ENCODE measurements at places on chromosomes 3 and 15.

GRCh38 chr3:13140596-13140995, 67.4 kb upstream of the IQSEC1 start:
- DNase-seq, result no peak

DNA sequence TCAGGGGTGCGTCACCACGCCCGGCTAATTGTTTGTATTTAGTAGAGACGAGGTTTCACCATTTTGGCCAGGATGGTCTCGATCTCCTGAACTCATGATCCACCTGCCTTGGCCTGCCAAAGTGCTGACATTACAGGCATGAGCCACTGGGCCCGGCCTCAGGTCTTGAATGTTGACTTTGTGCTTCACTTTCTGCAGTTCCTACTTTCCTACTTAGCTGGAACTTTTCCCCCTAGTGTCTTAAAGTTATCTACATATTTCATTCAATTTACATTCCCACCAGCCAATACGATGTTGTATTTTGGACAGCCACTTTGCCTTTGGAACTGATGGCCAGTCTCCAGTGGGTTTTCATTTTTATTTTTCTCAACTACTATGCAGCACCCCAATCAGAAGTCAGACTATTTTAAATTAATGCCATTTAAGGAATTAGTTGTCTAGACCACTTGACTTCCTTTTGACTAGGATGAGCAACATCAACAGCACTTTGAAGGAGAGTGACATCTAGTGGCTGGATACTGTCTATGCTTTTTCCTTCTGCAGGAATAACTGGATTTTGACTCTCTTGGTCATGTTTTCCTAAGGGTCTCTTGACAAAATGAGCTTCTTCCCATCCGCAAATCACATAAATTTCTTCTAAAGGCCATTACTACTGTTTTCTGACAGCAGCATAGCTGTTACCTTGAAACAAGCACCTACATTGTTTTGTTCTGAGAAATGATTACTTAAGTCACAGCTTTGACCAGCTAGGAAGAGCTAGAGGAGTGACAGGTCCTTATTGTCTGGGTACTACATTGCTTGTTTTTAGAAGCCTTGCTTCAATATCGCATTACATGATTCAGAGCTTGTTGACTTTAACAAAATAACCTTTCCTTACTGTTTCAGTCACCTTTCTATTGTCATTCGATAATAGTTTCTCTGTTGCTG, 140.2 kb downstream of the ITPR1 start:
- peak; percentile 88 for DNase-seq

DNA sequence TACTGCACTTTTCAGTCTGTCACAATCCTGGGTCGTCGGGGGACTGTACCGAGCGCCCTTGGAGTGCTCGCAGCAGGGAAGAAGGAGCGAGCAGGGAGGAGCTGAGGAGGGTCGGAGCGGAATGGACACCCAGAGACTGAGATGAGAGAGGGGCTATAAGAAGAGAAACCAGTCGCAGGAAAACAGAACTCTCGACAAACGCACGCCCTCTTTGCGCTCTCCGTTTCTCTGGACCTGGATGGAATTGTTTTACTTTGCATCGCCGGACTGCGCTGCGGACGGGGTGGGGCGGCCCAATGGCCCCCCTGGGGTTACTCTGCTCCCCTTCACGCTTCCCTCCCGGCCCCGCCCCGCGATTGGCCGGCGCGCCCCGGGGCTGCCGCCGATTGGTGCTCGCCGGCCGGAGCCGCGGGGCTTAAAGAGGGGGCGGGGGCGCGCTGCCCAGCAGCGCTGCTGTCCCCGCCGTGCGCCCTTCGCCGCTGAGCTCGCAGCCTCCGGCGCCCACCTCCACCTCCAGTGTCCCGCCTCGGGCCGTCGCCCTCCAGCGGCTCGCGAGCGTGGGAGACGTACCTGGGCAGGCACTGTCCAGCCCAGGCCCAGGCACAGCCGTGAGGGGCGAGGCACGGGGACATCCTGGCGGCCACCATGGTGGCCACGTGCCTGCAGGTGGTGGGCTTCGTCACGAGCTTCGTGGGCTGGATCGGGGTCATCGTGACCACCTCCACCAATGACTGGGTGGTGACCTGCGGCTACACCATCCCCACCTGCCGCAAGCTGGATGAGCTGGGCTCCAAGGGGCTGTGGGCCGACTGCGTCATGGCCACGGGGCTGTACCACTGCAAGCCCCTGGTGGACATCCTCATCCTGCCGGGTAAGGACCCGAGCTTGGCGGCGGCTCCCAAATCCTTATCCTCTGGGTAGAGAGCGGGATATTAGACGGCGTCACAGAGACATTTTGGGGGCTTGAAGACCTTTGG, at the start of gene CLDN11:
CLDN11 (plus strand) TSS at position 447 of the 977 bp plus-strand sequence; CDS start at position 646, 199 bp downstream.
- DNase-seq, result no peak

- DNase-seq, result no peak
Measured at GRCh38 chr3:62665627-62666437, 209.4 kb downstream of the CADPS start.

DNA sequence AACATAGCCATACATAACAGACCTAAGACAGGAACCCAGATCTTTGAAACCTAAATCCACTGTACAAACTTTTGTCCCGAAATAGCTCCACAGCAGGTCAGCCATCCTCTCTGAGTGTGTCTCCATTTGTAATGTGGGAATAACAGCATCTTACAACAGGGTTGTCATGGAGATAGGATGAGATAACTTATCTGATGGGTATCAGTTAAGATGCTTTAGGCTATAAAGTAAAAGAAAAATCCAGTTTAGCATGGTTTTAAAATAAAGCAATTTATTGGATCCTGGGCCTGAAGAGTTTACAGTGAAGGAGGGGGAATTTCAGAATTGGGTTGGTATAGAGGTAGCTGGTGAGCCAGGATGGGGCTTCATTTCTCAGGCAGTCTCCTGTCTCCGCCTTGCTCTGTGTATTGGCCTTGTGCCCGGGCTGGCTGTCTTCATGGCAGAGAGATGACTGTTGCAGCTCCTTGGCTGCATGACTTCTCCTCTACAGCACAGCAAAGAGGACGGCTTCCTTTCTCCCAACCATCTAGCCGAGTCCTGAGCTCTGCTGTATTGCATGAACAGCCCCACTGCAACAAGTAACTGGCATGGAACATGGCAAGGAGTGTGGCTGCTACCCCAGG, 131.9 kb upstream of the PROK2 start:
- no peak for DNase-seq

GRCh38 chr3:157918402-157918801, 187.8 kb downstream of the SHOX2 start:
- no peak for DNase-seq

DNA sequence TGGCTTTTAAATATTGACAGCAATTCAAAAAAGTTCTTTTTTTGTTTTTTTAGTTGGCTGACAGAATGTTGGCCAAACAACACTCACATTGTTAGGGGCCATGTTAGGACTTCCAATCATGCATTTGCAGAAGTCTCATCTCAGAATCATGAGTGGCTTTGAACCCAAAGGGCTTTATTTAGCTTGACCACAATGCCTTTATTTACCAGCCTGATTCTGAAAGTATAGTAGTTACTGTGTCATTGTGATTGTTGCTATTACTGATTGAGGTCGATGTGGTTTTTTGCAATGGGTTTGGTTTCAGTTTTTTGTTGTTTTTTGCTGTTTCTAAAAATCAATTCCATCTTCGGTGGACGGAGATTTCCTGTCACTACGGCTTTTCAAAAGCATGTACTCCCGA, 7.2 kb downstream of the GLDN start:
- DNase-seq, result no peak

Data from NCI-H2029 treated with DMSO at 0.1 percent for 48 hours (cell line).